ENCODE measurements at places on chromosomes 4 and X.

DNA sequence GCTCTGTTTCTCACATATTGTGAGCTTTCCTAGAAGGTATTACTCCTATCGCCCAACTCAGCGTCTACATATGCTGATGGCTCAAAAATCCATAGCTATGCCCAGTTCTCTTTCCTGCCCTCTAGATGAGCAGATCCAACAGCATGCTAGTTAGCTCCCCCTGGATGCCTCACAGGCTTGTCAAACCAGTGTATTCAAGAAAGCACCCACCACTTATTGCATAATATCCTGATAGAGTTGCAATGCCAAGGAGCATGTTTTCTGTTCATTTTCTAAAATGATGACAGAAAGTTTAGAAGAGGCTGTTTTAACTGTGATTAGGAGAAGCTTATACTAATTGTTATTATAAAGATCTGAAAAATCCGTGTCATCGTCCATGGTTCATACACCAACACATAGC, 1.9 kb upstream of the PACRGL start:
- no peak for DNase-seq

DNA sequence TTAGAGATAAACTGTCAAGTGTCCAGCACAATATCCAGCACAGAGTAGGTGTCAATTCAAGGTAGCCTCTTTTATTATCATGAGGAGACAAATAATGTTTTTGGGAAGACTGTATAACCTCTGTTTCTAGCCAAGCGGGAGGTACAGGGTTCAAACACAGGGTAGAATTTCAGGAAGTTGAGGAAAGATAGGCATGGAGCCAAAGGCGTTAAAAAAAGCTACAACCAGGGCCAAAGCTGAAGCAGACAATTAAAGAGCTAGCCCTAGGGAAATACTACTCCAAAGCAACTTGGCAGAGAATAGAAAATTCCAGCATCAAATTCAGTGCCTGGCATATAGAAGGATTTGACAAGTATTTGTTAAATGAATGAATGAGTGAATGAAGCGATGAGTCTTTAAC, 40.0 kb upstream of the CASK start:
- DNase-seq: no peak

- DNase-seq: no peak
Measured at GRCh38 chr4:85573270-85573669, 98.3 kb downstream of the ARHGAP24 start.

- DNase-seq: no peak
Measured at GRCh38 chrX:67652543-67652942, 108.7 kb downstream of the AR start.

DNA sequence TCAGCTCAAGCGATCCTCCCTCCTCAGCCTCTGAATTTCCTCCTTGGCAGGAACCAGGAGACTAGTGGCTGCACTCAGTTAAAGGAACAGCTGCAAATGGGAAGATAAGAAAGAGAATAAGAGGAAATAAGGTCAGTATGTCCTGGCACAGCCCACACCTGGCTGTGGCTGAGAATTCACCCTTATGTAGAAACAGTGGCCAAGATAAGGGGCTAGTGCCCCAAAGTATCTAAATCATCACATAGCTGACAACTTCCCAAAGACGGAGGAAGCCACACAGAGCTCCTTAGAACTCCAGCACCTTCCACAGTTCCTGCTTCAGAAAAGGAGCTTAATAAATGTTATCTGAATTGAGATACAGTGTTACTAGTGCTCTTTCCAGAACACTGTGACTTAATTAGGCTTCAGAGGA, 2.3 kb upstream of the CHIC2 start:
- DNase-seq: no peak

- DNase-seq: no peak
Measured at GRCh38 chrX:136689436-136689835, 41.5 kb downstream of the CD40LG start.

DNA sequence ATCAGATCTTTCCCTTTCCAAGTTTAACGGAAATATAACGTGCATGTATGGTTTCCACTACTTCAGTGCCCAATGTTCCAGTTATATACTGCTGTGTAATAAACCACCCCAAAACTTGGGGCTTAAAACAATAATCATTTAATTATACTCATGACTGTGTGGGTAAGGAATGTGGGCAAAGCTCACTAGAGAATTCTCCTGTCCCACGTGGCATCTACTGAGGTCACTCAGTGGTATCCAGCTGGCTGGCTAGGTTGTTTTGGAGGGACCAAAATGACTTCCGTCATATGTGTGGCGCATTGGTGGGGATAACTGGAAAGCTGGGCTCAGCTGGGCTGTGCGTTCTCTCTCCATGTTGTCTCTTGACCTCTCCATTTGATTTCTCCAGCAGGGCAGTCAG, 18.5 kb downstream of the ZCCHC18 start:
- no peak for DNase-seq

GRCh38 chr4:102637391-102637790, 123.4 kb downstream of the MANBA start:
- DNase-seq: no peak

DNA sequence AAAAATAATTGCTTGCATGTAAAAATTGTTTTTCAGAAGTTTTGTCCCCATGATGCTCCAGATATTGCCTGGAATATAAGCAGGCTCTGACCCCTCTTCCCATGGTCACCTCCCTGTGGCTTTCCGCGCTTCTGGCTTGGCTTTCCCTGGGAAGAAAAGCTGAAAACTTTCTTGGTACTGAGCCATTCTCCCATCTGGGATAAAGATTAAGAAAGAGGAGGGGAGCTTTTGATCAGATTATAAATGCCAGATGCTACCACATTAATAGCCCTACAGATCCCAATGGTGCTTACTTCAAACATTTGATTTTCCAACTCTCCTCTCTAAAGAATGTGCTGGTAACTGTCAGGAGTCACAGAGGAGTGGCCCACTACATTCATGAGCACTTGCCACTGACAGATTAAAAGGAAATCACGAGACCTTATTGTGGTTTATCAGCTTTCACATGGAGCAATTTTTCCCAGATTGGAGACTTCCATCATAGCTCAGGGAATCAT, 54.4 kb upstream of the GAB1 start:
- DNase-seq: no peak

GRCh38 chrX:140817943-140818342, 108.4 kb downstream of the LINC00632 start:
- no peak for DNase-seq

DNA sequence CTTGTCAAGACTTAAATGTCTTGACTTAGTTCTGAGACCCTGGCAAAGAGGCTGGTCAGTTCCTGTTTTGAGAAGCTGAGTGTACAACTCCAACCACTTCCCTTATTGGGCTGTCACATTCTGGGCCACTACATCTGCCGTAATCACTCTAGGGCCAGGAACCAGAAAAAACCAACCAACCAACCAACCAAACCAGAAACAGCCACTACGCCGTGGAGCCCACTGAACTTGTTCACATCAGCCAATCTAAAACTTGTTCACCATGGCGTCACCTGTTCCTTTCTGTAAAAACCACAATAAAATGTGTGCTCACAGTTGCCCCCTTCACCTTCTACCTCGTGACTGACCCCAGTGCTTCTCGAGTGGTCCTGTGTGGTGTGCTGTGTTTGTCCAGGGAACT, 107.3 kb downstream of the JADE1 start:
- DNase-seq: no peak

DNA sequence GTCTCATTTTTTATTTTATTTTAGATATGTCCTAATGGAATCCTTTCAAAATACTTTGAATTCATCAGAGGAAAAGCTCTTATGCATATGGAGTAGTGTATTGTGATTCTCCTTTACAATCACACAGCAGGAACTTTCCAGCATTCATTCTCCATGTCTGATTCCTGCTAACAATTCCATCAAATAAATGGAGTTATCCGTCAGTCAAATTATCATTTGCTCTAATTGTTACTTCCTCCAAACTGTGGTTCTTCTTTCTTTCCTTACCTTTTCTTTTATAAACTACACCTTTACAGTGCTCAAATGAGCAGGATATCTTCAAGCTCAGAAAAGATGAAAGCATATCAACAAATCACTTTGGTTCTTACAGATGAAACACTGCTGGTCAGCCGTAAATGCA, 80.4 kb downstream of the EPHA5 start:
- DNase-seq: no peak

GRCh38 chr4:86921608-86922252, 13.1 kb upstream of the AFF1 start:
- no peak for DNase-seq

DNA sequence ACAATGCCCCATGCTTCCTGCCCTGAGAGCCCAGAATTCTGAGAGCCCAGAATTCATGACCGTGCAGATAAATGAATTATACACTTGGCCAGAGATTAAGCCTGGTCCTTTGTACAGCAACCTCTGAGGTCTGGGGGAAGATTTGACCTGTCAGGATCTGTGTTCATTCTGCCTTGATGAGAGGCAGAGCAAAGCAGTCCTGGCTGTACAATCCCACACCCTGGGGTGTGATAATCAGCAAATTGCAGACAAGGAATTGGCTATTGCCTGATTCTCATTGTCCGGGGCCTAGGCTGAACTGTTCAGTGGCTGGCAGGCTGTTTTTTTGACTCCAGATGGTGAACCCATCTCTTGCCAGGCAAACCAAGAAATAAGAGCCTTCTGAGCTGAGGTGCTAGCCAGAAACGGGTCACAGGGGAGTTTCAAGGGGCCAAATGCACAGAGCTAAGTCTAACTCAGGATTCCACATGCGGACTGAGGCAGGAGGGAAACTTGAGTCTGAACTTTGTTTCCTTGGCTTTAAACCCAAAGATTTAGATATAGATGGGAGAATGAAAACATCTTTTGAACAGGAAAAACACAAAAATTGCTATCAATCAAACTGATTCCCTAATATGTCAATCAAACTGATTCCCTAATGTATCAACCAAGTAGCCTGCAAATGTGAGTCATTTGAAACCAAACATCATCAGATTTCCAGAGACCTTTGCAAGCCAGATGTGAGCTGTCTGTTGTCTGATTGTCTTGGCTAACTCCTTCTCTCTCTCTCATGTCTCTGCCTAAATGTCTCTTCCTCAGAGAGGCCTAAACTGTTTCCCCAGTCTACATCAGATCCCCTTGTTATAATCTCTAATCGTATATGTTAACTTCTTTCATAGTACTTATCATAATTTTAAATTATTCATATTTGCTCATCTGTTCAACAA, 159.3 kb downstream of the ATG4A start:
- DNase-seq: no peak

DNA sequence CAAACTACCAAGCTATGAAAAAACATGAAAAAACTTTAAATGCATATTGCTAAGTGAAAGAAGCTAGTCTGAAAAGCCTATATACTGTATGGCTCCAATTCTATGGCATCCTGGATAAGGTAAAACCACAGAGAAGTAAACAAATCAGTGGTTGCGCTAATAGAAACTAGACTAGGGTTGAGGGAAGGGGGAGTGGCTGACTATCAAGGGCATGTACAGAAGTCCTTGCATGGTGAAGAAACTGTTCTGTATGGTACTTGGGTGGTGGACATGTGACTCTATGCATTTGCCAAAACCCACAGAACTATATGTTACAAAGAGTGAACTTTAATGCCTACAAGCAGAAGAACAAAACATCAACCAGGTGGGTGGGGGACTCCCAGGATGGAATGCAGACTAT, 96.8 kb downstream of the MTMR1 start:
- no peak for DNase-seq

GRCh38 chrX:23937100-23937499, 29.3 kb downstream of the CXorf58 start:
- DNase-seq: no peak

DNA sequence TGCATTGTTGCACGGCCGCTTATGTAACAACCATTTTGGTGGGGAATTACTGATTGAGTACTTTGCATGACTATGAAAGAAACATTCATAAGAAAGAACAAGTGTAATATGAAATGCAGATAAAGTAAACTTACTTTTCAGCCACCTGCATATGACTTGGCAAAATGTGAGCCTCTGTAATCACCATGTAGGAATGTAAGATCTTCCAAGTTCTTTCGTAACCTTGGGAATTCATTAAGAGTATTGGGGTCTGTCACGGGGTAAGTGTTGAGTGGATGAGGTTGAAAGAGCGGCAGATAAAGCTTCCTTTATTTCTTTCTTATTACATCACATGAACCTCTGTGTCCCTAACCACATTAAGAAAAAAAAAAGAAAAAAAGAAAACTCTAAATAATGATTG, 348.5 kb upstream of the NR3C2 start:
- DNase-seq: no peak

DNA sequence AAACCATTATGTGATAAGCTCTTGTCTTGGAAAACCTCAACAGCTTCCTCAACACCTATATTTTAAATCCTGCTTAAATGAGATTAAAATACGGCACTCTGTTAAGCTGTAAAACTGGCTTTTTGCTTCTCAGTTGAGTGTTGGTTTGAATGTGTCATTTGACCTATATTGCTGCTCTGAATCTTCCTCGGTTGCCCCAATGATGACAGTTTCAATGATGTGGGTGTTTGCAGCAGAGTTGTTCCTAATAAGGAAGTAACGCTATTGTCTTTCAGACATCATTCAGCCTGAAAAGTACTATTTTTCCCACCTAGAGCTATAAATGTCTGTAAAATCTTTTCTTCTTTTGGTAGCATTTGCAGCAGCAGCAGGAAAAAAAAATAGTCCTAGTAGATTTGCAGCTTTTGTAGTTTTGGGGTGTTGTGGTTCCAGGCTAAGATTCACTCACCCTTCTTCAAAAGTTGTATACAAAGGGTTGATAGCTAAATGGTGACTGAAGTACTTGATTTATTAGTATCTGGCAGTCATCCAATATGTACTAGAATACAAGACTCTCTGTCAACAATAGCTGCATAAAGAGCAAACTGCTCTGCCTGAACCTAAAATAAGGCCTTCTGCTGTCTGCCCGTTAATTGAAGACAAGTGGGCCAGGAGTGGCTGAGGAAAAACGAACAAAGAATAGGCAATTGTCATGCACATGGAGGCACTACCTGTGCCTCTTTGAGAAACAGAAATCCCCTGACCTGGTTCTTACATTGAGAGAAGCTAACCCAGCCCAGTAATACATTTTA, 333.1 kb downstream of the IL1RAPL1 start:
- DNase-seq: no peak

DNA sequence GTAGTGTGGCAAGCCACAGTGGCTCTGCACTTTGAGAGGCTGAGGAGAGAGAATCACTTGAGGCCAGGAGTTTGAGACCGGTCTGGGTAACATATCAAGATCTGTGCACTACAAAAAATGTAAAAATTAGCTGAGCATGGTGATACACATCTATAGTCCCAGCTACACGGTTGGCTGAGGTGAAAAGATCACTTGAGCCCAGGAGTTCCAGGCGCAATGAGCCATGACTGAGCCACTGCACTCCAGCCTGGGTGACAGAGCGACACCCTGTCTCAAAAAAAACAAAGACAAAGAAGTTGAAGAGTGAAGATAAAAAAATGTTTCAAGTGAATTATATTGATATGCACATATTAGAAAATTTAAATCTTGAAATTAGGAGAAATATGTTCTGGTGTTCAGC, 46.3 kb downstream of the SULT1B1 start:
- DNase-seq: no peak

DNA sequence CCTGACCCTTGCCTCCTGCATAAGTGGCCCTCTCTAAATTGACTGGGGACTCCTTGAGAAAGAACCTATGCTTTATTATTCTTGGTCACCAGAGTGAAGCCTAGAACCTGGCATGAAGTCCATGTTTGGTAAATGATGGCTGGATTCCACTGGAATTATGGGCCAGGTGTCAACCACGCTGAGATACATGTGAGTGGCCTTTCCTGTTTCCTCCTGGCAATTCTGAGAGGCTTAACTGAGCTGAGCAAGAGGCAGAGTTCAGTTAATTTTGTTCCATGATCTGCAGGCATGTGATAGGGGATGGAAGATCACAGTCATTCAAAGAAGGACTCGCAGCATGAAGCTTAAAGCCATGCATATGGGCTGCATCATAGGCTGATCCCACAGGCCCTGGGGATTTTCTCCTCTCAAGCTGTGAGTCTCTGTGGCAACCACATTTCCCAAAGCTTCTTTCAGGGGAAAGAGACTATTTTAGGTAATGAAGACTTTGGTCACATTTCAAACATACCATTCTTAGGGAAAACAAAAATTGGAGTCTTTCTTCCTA, 69.4 kb upstream of the CLNK start:
- no peak for DNase-seq
